ENCODE measurements at places on chromosomes 4 and X.

- DNase-seq, result no peak
These were observed 29.2 kb downstream of the LGI2 start for GRCh38 chr4:25001509-25001908.

DNA sequence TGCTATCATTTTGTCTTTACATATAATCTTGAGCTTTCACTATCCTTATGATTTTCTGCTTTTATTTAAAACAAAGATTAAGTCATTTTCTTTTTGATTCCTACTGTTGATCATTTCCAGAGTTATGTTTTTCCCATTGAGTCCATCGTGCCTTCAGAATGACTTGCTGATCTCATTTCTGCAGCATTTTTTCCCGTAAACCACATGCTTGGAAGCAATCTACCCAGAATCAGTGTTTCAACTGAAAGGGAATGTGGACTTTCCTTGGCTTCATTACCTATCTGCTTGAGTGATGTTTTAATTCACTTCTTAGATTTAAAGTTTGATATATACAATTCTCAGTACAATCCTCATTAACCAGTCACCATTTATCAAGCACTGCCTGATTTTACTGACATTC is 192.4 kb upstream of the FSTL5 start:
- no peak for DNase-seq

DNA sequence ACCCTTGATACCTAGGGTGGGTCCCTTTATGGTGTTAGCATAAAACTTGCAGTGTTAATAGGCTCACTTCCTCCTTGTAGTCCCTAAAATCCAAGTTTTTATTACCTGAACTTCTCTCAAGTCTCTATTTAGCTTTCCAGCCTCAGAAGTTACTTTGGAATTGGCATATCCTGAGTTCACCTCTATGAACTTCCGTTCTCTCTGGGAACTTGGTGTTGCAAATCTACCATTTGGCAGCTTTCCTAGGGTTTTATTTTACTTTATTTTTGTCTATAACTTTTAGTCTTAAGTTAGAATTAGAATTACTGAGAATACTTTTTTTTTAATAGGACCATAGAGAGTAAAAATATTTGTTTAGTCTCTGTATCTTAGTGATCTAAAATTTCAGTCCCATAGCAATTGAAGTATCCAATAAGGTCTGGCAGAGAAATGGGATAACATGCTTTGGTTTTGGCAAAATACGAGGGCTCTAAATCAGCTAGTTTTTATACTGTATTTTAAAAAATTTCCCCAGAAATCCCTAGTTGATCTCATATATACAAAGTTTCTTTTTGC is 30.3 kb upstream of the NAF1 start:
- no peak for DNase-seq

DNA sequence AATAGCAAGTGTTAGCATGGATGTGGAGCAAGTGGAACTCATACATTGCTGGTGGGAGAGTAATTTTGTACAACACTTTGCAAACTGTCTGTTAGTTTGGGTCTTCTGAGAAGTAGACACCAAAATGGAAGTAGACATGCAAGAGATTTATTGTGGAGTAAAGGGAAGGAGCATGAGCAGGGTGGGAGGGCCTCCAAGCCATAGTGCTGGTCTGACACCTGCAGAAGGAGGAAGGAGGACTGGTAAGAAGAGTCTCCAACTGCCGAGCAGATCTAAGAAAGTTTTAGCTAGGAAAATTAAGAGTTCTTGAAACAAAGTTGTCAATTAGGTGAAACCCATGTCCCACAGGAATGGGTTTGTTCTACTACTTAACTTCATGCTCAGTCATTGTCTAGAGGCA is 64.0 kb upstream of the DDIT4L start:
- DNase-seq, result no peak

GRCh38 chrX:133637765-133638164 is 222.5 kb upstream of the GPC4 start:
- no peak for DNase-seq

DNA sequence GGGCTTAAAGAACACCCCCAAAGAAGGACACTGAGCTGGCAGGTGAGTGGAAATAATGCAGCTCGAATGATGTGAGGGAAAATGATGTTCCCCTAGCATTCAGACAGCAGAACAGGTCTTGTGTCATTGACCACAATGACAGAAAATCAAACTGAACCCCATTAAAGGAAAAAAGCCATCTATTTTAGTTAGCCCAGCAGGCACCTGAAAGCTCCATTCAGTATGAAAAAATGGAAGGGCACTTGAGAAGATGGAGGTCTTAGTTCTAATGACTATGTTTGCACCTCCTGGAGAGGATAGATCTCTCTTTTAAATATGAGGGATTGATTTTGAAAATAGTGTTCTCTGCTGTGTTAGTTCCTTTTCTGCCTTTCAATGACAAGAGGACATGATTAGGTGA is 323.1 kb downstream of the NKX6-1 start:
- DNase-seq, result no peak

GRCh38 chrX:153624196-153625091 is 22.6 kb upstream of the DUSP9 start:
- no peak for DNase-seq

DNA sequence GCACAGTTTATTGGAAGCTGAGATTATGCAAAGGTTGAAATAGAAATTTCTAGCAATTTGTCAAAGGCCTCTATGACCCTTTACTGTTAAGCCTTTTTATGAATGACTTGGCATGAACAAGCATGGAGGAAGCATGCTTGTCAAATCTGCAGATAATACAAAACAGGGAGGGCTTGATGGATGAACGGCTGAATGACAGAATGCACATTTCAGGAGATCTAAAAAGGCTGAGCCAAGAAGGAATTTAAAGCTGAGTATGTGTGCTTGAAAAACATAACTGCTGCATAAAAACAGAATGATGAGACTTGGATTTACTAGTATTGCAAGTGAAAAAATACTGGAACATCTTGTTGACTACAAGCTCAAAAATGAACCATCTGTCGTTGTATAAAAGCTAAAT is 29.0 kb upstream of the UBE2K start:
- no peak for DNase-seq

- no peak for DNase-seq
These were observed 13.6 kb upstream of the FREM3 start for GRCh38 chr4:143713955-143714625.

- DNase-seq, result no peak
These were observed 1.2 kb downstream of the ATP6AP1 start for GRCh38 chrX:154429711-154430110.

GRCh38 chrX:149198980-149199732 is 305.9 kb downstream of the IDS start:
- DNase-seq, result peak; percentile 15

DNA sequence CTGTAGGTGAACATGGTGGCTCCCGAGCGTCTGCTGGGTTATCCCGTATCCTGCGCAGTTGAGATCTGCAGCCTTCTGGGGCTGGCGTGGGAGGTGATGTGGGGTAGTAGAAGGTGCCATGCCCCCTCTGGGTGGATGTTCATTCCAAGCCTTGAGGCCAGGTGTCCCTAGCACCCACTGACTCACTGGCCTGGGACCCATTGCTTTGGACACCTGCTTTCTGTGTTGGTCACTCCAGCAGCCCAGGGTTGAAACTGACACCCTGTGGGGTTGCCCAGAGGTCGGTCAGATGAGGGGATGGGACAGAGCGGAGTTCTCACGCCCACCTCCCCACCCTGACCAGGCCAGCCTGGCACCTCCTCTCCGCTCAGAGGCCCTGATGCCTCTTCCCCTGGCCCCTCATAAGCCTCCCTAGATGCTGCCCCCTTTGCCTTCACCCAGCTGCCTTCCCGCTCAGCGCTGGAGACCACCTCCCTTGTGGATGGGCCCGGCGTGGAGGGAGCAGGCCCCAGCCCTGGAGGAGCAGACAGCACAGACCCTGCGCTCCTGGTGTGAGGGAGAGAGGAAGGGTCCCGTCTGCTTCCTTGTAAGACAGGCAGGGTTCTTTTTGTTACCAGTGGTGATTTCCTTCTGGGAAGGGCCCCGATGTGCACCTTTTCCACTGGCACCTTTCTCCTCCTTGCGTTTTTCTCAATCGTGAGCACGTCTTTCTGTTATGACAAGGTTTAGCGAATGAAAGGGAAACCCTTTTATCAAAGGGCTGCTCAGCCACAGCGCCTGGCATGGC is 2.0 kb downstream of the DOK7 start:
- no peak for DNase-seq

DNA sequence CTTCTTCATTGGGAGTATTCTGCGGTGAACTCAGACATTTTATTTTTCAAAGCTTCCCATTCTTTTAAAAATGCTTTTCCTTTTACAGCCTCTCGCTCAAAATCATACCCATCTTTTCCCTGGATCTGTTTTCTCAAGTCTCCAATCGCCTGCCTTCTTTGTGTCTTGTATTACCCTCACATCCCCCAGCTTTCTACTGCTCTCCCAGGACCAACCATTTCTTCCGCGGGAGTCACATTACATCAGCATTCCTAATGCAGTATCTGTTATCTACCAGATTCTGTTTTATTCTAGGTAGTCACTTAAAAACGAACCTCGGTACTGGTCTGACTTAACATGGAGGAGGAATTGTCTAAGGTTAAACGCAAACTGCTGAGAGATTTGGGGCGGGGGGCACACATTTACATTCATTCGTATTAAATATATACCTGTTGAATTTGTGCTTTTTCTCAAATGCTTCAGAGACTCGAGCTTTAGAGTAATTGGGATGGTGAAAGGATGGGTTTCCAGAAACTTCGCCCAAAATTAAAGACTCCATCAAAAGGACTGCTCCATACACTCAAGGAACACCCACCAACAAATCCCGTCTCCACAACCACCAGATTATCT is 493 bp upstream of the UCHL1 start:
- no peak for DNase-seq

DNA sequence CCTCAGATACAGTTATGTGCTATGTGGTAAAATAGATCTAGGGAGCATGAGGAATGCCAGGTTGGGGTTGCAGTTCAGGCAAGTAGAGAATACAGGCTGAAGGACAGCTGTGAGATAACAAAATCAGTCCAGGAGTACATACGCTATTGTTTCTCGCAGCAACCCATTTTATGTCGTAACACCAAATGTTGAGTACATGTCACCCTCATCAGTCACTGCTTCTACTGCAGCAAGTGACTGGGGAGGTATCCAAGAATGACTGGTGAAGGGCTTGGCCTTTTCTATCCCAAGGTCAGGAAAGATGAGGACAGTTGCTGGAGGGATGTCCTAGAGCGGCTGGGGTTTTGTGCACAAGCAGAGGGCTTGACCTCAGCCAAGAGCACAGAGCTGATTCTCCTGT is 172.1 kb downstream of the CBR4 start:
- DNase-seq, result no peak

DNA sequence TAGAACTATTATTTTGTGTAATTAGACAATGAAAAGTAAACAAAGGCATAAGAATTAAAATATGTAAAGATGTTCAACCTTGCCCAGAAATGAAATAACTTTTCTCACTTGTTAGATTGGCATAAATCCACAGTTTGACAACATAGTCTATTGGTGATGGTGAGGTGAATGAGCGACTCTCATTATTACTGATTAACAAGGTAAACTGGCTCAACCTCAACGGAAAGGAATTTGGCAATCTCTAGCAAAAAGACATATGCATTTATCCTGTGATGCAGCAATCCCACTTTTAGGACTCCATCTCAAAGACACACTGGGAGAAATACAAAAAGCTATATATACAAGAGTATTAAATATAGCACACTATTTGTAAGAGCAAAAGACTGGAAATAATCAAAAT is 22.3 kb downstream of the UBA6 start:
- DNase-seq, result no peak

DNA sequence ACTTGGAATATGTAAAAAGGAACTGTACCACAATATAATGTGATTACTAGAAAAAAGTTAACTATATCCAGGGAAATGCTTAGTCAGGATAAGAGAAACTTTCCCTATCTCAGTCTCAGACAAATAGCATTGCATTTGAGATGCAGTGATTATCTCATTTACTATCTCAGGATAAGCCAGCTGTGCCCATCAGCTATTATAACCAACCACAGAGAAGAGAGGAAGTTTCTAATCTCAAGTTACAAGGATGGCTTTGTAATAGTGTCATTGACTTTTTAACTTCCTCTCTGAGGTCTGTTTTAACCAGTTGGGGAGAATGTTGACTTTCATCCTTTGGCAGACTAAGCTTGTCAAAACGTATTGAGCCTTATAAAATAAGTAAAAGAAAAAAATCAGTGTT is 56.5 kb downstream of the SNX25 start:
- peak; percentile 39 for DNase-seq

GRCh38 chr4:98749206-98749605 is 90.8 kb upstream of the TSPAN5 start:
- no peak for DNase-seq

- DNase-seq, result no peak
These were observed 78.6 kb upstream of the PGRMC2 start for GRCh38 chr4:128366212-128366611.

DNA sequence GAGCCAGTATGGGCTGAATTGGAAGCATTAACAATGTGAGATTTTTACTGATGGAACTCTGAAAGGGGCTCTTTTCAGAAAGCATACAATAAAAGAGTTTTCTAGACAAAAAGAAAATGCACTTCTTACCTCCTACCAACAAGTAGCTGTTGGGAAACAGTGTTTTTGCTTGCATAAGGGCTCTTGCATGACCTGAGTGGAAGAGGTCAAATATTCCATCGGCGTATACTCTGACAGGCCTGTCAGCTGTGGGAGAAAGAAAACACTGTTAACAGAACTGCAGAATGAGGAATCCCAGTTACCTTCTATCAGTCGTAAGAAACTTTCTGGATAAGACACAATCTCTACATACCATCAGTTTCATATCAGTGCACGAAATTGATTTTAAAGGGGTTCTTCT is 39.5 kb downstream of the PCYT1B start:
- no peak for DNase-seq

- no peak for DNase-seq
These were observed 15.2 kb downstream of the C4orf46 start for GRCh38 chr4:158656439-158656838.

GRCh38 chr4:6452897-6453687 is 19.3 kb downstream of the PPP2R2C start:
- no peak for DNase-seq

DNA sequence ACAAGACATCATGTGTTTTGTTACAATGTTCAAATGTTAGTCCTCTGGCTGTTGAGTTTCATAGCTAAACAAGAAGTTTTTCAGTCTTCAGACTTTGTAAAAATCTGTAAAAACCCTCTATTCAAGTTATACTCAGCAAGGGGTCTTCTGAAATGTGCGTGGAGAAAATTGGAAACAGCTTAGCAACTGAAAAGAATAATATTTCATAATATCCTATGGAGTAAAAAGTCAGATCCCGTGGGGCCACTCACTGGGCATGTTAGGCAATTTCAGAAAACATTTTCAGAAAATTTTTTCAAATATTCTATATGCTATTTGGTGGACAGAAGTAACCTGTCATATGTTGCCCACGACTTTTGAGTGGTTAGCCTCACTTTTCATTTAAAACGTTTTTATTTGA is 118.3 kb downstream of the CORIN start:
- no peak for DNase-seq

- DNase-seq, result peak; percentile 32
These were observed 6.2 kb downstream of the HNRNPD start for GRCh38 chr4:82367438-82368097.

DNA sequence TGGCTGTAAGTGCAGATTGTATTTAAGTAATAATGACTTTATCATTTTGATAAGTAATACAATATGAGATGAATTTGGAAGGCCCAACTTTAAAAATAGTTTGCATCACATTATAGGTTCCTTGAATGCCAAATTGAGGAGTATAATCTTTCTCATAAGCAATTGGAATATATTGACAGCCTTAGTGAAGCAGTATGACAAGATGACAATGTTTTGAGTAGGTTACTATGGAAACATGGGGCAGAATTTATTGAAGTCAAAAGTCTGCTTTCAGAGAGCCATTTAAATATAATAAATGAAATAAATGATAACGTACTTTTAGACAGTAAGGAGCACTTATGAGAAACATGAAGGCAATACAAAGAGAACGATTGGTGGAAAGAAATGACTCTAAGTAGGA is 776.4 kb downstream of the TECRL start:
- DNase-seq, result no peak

GRCh38 chr4:68249434-68249833 is 3.9 kb upstream of the TMPRSS11B start:
- DNase-seq, result peak; percentile 68

Data from activated CD4-positive, alpha-beta T cell treated with anti-CD3 and anti-CD28 coated beads, Interleukin-10, Interleukin-2, amounts not matched to agents 100 ng/mL and 50 ng/mL, durations not matched to agents 16 hours and 8 hours (primary cell).